ENCODE measurements at places on chromosomes 7 and 10.

DNA sequence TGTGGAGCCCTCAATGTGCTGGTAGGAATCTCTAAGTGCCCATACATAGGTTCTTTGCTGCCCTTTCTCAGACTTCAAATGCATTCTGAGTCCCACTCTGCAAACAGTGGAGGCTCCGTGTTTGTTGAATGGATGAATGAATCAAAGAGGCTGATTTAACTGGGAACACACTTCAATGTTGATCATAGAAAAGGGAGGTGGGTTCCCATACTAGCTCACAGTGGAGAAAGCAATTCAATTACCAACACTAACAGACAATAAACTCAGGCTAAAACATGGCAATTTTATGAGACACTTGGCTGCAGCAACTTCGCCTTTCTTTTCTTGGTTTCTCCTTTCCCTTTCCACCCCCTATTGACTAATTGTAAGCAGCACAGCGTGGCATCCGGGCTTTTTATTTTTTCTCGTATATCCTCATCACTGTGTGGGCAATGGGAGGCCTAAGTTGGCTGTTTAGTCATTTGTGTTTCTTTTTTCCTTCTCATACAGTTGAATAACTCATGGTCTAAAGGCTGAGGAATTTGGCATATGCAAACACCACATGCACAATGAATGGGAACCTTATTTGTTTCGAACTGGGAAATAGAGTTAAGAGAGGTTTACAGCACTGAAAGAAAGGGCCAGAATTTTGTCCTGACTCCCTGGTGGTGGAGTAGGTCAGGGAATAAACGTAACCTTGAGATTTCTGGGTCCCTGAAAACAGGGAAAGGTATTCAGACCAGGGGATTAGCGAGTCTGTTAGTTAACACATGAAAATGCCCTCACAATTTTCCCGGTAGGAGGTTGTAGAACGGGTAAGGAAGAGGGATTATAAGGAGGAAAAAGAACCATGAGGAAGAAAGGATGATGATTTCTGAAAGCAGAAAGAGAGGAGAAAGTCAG lies 858.5 kb downstream of the KCNMA1 start:
- DNase-seq = peak; percentile 35

DNA sequence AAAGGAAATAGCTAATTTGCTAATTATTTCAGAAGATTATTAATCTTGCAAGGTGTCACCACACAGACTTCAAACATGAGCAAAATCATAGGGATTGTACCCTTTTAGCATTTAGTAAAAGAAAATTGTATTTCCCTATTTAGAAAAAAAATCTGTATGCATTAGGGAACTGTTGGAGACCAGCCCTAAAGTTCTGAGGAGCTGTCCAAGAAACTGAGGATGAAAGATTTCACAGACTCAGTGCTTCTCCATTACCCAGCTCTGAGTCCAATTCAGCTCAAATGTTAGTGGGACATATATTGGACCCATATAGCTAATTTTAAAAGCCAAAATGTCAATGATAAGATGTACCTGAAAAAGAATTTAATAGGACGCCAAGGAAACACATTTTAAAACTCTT lies 271.7 kb downstream of the SNX10 start:
- no peak for DNase-seq

- no peak for DNase-seq
Observed at GRCh38 chr10:106625751-106626150, 538.8 kb downstream of the SORCS1 start.

GRCh38 chr7:156582591-156583123 lies 57.9 kb upstream of the RNF32 start:
- no peak for DNase-seq

- DNase-seq = peak; percentile 58
Observed at GRCh38 chr10:11776080-11776479, 33.9 kb downstream of the ECHDC3 start.

- no peak for DNase-seq
Observed at GRCh38 chr7:1678571-1679325, 8.7 kb downstream of the ELFN1 start.

DNA sequence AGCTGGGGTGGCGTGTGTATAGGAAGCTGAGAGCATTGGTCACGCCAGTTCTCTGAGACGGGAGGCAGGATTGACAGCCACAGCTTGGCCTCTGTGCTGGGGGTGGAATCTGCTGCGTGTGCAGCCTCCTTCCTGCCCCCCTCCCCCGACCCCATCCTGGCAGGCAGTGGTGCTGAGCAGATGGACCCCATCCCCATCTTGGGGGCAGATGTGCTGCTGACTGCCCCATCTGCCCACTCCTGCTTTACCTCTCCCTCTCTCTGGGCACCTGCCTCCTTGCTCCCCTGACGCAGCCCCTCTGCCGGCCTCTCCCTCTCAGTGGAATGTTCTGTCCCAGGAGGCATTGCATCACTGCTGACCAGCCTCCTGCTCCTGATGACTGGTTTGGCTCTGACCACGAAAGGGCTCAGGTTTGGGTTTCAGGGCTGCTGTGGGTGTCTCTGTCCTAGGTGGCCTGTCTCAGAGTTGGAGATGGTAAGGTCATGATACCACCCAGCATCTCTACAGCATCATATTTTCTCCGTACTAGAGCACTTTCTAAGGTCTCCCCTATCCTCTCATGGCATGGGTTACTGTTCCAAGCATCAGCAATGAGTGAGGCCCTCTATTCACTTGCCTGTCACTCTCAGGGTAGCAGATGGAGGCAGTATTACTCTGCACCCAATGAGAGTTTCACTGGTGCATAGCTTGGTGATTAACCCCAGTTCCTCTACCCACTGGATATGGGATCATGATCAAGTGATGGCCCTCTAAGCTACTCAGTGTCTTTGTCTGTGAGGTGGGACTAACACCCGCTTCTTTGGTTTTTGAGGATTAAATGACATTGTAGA lies 81.9 kb downstream of the RBM20 start:
- DNase-seq = peak; percentile 30

- no peak for DNase-seq
Observed at GRCh38 chr10:68526634-68527307, 552 bp downstream of the SLC25A16 start.

DNA sequence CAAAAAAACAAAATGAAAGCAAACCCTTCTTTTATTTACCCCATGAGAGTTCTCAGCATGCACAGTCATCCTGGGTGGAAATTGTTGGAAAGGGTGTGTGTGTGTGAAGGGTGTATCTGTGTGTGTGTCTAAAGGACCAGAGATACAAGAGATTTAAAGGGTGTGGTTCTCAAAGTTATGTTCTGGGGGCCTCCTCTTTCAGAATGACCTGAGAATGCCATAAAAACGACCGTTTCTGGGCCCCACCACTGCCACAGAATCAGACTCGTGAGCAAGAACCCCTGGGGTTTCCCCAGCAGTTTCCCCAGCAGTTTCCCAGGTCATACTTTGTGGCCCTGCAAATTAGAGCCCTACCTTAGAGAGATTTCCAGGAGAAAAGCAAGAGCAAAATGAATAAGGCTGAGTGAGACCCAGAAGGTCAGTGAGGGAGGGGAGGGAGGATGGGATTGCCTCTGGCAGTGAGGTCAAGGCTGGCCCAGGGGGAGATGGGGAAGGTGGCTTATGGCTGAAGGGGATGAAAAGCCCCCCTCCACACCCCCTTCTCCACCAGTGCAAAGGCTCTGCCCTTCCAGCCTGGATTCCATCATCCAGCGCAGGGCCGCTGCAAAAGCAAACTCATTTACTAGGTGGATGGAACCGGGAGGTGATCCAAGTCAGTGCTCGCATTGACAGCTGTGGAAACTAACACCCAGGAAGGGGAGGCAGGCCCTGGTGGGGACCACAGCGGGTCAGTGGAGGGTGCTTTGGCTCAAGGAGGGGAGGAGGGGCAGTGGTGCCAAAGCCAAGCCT lies 10.2 kb downstream of the PYROXD2 start:
- peak; percentile 70 for DNase-seq

DNA sequence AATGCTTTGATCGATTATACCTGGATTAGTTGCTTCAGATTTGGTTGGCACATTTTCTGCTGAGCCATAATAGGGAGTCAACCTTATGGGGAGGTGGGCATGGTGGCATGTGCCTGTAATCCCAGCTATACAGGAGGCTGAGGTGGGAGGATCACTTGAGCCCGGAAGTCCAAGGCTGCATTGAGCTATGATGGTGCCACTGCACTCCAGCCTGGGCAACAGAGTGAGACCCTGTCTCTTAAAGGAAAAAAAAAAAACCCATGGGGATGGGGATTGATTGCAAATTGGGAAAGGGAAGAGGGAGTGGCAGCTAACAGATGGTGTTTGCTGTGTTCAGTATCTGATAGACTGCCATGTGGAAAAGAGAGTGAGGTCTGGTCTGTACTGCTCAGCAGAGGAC lies 11.1 kb downstream of the STK17A start:
- DNase-seq = no peak

DNA sequence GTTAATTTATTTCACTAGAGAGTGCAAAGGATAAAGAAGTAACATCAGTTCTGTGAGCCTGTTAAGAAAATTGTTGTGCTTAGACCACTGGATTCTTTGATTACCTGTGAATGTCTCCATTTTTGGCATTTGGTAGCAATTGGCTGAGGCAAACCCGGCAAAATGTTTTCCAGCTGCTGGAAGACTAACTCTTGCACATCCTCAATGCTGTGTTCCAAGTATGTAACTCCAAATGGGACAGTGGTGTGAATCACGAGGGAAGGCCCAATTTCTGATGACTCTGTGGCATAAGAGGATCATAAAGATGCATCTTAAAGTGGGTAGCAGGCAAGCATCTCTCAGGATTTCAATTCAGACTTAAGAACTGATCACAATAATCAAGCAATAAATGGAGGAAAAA lies 268.8 kb downstream of the RNLS start:
- no peak for DNase-seq

- DNase-seq = peak; percentile 97
Observed at GRCh38 chr10:71998840-71999194, 34.6 kb downstream of the CHST3 start.

- peak; percentile 42 for DNase-seq
Observed at GRCh38 chr7:100583132-100584053, 2.5 kb downstream of the LRCH4 start.

- DNase-seq = no peak
Observed at GRCh38 chr7:106863274-106863997, 1.6 kb upstream of the PIK3CG start.

- DNase-seq = peak; percentile 71
Observed at GRCh38 chr7:46725838-46726237, 804.8 kb upstream of the IGFBP3 start.

GRCh38 chr7:98598846-98599615 lies 18.1 kb upstream of the NPTX2 start:
- DNase-seq = no peak

DNA sequence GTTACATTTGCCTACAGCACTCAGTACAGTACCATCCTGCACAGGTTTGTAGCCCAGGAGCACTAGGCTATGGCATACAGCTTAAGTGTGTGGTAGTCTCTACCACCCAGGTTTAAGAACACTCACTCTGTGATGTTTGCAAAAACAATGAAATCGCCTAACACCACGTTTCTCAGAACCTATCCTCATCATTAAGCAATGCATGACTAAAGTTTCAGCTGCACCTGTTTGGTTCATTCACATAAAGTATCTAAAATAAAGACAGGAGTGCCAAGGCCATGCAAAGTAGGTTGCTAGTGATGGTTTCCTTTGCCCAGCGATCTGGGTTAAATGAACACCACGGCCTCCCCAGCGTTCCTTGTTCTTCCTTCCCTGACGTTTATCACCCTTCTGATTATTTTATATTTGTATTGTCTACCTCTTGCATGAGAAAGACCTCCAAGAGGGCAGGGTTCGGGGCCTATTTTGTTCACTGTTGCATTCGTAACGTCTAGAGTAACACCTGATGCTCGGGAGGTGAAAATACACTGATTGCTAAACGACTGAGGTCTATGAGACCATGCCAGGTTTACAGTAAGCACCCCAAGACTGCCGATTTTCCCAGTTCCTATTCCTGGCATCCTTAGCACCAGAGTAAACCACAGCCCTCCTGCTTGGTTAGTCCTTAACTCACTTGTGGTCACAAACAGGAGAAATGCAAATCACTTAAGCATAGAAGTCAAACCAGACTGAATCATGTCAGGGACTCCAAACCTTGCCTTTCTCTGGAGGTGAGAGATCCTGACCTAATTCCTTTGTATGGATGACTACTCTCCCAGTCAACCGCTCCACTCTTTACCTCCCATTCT lies 204.1 kb upstream of the NFE2L3 start:
- no peak for DNase-seq

GRCh38 chr10:72223743-72224101 lies 7.6 kb upstream of the ASCC1 start:
- DNase-seq = peak; percentile 16

- DNase-seq = no peak
Observed at GRCh38 chr10:125011171-125011925, 69.4 kb downstream of the ZRANB1 start.

DNA sequence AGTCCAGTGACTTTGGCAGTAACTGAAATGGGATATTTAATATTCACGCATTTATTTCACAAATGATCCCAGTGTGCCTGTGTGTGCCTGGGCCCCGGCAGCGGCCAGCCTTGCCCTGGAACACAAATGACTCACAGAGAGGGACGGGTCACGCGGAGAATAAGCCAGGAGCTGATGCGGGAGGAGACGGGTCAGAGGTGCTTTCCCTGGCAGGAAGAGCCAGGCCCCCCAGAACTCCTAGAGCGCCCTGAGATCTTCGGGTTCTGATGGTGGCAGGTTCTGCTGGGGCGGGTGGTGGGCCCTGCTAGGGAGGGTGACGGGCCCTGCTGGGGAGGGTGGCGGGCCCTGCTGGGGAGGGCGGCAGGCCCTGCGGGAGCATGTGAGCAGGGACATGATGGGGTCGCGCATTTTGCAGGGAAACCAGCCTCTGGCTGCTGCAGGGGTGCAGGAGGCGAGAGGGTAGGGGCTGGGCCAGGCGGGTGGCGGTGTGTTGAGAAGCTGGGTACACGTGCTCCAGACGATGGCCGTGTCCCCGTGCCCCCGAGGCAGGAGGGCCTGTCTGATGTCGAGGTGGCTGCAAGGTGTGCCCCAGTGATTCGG lies 84.2 kb upstream of the DIP2C start:
- no peak for DNase-seq

DNA sequence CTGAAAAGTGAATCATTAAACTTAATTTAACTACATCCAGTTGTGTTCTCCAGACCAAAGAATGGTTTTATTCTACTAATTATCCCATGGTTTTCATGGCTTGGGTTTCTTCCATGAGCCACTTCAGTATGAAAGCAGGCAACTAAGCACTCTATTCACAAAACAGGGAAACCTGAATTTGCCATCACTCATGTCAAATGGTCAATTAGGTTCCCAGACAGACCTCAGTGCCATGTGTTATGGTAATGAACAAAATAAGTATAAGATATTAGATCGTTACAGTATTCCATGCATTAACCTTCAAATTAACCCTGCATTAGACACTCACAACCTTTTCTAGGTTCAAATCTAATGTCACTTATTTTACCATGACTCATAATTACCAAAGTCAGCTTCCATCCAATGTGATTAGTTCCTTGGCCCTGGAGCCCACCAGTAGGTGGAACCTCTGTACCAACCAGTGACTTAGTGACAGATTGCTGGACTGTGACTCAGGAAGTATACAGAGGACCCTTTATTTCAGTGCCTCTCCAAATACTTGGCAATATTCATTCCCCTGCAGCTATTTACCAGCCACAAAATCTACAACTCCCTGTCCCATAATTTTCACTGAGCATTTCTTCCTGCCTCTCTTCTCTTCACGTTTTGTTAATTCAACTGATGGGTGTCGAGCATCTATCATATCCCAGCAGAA lies 1270.2 kb upstream of the SORCS1 start:
- DNase-seq = no peak
